ENCODE measurements at places on chromosomes 4 and X.

DNA sequence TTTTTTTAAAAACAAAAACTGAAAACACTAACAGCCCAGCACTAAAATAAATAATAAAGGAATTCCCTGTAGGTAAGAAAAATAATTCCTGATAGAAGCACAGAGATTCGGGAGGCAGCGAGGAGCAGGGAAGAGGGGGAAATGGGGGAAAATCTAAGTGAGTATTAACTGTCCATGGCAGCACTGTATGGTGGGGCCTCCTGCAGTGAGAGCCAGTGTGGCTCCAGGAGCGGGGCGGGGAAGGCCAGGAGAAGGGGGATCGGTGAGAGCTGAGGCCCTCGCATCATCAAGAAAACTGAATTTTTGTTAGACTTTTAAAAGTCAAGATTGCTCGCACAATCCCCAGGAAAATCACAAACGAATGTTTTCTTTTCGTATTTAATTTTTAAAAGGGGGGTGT, 14.1 kb downstream of the RNF212 start:
- no peak for DNase-seq

DNA sequence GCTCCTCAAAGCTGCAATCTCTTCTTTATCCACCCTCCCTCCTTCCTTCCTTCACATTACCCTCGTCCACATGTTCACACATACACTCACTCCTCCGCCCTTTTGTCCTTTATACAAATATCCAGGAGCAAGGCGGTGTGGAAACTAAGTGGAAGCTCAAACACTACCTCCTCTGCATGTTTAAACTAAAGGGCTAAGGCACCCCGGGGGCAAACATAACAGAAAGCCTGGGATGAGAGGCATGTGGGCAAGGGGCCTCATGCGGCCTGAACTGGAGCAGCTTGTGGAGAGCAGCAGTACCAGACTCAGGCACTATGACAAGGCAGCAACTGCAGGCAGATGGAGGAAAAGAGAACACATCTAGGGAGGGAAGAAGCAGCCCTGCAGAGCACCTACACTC, 9.5 kb downstream of the MAB21L2 start:
- no peak for DNase-seq

GRCh38 chrX:39163581-39164126, 362.4 kb downstream of the MID1IP1 start:
- DNase-seq = no peak

GRCh38 chr4:102761296-102761701, 531 bp upstream of the MANBA start:
- no peak for DNase-seq

DNA sequence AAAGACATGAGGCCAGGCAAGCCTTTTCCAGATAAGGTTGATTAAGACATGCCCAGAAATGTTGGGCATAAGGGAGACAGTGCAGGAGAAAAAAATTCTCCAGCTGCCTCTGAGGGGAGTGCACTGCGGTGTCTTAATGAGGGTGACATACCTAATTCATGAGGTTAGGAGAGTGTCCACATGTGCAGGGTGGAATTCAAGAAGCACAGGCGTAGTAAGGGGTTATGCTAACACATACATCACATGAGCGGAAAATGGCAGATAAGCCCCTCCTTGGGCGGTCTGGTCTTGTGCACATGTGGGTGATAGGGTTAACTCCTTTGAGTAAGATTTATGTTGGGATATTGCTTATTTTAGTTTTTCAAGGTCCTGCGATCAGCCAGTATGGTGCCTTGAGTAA, 122.4 kb downstream of the PHKA2 start:
- no peak for DNase-seq

- DNase-seq = no peak
These were observed 7.7 kb downstream of the S100P start for GRCh38 chr4:6701371-6701770.

DNA sequence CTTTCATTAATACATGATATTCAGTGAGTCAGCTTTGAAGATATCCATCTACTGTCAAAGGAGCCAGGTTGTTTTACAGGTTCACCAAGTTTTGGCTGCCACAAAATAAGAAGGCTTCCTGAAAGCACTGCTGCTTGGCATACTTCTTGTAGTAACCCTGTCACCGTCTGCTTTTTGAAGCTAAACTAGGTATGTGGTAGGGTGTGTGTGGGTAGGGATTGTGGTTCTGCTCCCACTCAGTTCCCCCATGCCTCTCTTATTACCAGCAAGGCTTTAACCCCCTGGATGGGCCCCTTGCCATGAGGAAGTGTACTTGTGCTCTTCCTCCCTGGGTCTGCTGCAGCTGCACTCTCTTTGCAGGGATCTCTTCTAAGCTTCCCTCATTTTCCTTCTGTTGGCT, 191.2 kb downstream of the BANK1 start:
- no peak for DNase-seq

DNA sequence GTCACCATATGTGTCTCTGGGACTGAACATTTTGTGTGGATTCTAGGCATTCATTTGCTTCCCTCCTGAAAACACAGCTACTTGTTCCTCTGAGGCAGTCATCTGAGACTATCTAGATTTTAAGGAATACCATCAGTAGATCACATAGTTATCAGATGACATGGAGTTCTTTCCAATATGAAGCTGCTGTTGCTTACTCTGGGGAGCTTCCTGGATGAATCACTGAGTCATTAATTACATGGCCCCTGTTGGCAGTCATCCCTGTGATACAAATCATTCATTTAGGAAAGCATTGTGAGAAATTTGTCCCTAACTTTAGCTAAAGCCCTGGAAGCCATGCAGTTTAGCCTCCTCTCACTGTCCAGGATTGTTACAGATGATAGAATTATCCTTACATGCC, 98.2 kb upstream of the ARSJ start:
- DNase-seq = no peak

DNA sequence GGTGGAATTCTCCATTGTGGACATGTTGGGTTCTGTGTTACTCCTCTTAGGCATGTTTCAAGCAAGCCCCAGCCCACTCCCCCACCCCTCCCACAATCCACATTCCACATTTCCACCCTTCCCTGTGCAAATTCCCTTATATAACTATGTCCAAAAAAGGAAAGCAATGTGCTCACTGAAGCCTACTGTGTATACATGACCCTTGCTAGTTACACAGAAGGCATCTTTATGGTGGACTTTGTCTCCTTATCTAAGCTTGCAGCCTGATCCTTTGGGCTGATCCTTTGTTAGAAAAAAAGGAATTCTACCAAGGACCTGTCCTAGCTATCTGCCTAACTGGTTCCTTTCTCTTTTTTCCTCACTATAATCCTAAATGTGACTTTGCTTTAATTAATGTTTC, 796.8 kb downstream of the NLGN4X start:
- no peak for DNase-seq

DNA sequence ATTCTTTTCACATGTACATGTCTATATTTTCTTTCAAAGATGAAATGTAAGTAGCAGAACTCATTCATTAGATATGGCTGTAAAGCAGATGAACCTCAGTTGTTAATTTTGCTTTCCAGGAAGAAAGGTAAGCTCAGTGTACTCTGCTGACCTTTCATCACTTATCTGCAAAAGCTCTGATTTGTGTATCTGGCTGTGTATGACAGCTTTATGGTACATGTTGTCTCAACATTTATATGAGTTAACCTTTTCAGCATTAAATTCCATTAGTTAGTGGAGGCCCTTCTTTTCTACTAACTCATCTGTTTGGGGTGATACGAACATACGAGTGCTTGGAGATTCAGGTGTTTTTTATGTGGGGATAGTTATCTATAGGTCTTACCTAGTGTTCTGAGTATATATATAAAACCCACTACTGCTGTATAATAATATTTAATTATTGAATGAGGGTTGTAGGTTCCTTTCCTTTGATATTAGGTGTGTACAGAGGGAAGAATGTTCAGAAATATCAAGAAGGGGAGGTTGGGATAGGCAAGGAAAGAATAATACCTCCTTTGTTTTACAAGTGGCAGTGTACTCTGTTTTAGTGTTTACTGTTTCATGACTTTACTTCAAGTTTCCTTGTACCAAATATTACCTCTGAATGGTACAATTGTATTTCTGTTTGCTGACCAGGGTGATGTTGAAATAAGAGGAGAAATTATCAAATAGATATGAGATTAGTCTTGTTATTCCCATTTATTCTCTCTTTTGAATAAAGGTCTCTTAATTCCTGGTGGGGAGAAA, 395.5 kb downstream of the ARHGAP24 start:
- no peak for DNase-seq

GRCh38 chrX:71439896-71440295, 73.7 kb downstream of the TAF1 start:
- no peak for DNase-seq

- no peak for DNase-seq
These were observed 1.6 kb downstream of the SCML1 start for GRCh38 chrX:17738737-17739535.

DNA sequence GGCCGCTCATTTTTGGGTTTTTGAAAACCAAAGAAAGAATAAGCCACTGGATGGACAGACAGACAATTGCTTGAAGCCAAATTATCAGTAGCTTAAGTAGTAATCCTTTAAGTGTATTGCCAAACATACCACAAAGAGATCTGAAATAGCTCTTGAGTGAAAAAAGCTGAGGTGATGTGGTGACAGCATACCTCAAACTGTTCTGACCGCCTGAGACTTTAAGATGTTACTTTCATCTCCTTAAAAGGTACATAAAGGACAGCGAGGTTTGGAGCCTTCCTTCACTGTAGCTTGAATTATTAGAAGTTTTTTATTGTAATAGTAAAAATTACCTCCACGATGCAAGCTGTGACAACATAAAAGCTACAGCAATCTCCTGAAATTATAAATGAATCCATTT, 271.5 kb upstream of the FAM241A start:
- no peak for DNase-seq

DNA sequence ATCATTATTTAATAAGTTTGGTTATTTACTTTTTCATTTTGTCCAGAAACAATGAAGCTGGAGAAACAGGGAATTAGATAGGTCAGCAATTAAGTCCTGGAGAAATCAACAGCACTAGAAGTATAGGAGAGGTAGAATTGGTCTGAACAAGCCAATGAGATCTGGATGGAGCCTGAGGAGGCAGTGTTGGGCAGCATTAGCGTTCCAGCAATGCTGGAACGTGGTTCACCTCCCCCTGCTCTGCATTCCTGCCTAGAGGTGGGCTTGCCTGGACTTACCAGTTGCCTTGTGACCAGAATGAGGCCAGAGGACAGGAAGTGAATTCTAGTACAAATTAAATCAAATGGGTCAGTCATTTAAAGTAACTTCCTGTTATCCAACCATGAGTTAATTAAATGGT, 4.6 kb downstream of the RASSF6 start:
- no peak for DNase-seq

DNA sequence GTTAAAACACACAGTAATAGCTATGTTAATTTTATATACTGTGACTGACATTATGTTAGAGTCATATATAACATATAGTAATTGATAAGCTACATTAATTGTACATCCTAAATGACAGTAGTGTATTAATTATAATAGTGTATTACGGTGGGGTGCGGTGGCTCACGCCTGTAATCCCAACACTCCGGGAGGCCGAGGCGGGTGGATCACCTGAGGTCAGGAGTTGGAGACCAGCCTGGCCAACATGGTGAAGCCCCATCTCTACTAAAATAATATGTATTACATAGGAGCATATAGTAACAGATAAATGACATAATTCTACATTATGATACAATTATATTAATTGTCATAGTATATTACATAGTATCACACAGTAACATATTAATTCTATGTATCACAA, 12.2 kb downstream of the ASMTL start:
- DNase-seq = no peak
